ACHN (cell line): ENCODE measurements at places on chromosomes 7 and 10.

GRCh38 chr10:102275343-102275742 is 30.0 kb downstream of the GBF1 start:
- no peak for DNase-seq

DNA sequence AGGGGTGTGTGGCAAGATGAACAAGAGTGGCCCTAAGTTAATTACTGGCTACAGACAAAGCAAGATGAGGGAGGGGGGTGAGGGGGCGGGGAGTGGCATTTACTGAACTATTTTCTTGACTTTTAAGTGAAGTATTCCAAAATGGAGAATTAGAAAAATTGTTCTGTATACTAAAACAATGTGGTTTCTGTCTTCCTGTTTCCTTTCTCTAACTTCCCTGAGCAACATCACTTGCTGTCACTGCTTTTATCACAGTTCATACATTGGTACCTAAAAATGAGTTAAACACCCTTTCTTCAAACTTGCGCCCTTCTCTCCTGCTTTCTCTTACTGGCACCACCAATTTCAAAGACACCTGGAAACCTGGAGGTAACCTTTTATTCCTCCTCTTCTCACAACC is 21.6 kb downstream of the PDZD8 start:
- no peak for DNase-seq

DNA sequence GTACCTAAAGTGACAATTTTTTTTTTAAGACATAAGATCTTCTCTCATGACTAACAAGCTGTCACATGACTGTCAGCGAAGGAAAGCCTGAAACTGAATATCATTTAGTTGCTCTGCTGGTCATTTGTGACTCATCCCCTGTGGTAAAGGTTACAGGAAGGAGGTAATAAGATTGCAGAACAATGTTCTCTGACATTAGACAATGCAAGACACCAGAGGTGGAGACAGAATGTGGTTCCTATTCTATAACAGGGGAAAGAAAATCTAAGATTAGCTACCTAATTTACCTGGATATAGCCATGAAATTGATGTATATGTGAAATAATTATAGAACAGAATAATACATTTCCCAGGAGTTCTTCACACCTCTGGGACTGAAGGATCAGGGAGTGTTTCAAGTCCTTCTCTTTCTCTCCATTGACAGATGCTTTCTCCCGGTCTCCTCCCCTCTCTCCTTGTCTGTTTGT is 47.7 kb downstream of the LRGUK start:
- DNase-seq, result peak; percentile 93

DNA sequence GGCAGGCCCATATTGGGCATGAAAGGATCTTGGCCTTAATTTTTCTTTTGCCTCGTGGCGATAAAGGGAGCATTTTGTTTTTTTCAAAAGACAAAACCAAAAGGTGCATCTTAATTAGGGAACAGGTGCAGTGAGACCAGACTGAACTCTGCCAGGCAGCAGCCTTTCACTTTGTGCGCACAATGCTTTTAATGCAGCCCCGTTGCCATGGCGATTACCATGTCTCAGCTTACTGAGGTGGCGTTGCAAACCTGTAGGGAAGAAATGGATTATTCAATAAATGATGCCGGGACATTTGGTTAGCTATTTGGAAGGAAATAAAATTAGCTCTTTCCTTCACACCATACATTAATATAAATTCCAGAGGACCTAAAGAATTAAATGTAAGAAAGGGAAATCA is 61.9 kb downstream of the MYL10 start:
- DNase-seq, result no peak

DNA sequence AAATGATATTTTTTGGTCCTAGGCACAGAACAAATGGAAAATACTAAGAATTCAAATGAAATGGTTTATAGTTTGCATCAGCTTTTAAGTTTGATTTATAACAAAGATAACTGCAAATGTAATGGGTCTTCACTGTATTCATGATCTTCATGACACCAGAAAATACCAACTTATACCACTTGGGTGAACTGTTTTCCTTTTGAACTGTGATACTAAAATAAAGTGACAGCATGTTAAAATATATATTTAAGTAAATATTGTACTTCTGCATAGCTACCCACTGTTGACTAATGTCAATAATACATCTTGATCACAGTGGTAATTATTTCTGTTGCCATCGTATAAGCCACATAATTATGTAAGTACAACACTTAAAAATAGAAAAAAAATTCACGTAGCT is 442.0 kb upstream of the ANKRD30A start:
- DNase-seq, result no peak

DNA sequence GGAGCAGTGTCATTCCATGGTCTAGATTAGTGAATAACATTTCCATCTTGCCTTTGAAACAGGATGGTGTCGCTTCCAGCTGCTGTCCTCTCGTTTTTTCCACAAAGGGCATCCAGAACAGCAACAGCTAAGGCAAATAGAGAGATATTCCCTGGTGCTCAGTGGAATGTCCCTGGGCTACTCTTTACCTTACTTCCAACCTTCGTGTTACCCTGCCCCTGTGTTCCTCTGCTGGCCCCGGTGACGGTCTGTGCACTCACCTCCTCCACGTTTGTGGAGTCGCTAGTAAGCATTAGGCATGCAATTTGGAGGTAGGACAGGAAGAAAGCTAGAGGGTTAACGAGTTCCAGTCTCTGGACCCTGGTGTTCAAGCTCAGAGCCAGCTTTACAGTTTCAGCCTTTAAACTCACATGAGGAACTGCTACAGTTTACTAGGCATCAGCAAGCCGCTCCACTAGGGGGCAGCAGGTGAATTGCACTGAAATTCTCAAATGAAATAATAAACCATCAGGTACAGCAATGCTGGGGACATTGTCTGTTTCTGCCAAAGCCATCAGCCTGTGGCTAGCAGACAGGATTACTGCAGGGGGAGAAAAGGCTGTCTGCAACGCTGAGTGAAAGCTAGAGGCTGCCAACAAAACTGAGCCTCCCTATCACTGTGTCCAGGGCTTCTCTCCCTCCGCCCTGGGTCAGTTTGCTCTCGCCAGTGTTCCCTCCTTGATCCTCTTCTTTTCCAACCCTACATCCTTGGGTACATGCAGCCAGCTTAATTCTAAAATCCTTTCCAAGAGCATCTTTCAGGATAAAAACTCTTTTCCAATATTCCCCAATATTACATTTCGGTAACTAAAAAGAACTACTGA is 9.0 kb downstream of the MRPL32 start:
- peak; percentile 73 for DNase-seq

DNA sequence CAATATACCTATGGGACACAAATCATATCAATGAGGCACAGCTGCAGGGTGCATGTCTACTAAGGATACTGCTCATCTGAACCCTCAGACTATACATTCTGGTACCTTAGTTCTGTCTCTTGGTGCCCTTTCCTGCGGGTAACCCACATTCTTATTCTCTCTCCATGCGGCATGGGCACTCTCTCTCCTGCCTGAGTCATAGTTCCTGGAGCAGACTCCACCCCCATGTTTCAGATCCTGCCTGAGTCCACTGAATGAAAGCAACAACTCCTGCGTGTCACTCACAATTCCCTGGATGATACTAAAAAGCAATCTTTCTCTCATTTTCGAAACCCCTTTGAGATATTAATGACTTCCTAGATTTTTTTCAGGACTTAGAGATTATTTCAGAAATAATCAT is 653.1 kb upstream of the C7orf33 start:
- DNase-seq, result peak; percentile 22

DNA sequence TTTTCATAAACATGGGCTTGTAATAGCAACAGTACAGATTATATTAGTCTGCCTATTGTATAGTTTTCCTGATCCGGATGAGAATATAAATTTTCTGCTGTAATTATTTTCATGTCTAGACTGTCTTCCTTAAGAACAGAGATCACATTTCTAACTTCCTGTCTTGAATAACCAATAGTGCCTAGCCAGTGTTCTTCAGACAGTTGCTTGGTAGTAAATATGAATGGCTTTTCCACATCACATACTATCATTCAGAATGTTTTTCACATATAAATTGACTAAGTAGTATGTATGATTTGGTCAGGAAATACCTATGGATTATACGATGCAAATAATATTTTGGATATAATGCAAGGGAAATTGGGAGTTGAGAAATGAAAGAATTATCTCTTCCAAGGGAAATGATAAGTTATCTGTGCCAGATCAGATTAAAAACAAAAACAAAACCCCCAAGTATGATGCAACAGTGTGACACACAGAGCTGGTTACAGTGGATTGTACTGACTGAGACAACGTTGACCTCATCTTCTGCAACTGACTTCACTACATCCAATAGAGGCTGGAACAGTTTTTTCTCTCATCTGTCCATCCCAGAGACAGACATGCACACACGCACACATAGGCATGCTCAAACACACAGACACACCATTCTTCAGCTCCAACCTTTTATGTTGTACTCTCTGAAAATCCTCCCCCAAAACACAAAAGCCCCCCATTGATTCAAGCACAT is 16.4 kb downstream of the ITGA8 start:
- no peak for DNase-seq

- peak; percentile 94 for DNase-seq
Measured at GRCh38 chr7:150368884-150369747, 494 bp downstream of the REPIN1 start.

GRCh38 chr7:121336579-121336978 is 7.8 kb downstream of the WNT16 start:
- no peak for DNase-seq
